ENCODE measurements at places on chromosomes 5 and 9.

DNA sequence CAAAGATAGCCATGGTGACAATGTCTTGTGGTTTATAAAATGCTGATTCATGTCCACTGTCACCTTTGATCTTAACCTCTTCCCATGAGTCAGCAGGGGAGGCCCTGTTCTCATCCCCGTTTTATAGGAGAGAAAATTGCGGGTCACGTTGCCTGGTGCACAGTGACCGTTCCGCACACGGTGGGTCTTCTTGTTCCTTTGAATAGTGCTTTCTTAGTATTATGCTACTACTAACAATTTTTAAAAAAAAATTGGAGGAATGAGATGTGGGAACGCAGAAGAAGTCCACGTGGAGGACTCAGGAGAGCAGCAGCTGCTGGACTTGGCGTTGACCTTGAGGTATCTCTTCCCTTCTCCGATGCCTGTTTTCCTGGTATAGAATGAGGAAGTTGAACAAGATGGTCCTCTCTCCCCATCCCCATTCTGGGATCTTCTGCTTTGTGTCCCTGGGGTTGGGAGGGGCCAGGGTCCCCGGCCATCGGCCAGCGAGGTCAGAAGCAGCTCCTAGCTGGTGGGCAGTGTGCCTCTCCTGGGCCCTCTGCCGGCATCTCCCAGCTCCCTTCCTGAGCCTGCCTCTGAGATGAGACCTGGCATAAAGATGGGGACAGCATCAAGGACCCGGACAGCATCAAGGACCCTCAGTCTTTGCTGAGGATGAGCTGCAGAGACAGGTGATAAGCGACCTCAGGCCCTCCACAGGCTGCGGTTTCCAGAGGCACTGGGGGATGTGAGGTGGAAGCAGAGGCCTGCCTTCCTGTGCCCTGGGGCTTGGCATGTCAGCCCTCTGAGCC lies 143.9 kb downstream of the C9orf50 start:
- no peak for DNase-seq

GRCh38 chr5:57405984-57406383 lies 76.6 kb downstream of the ACTBL2 start:
- DNase-seq, result no peak

- no peak for DNase-seq
Measured at GRCh38 chr9:80994892-80995291, 694.5 kb downstream of the TLE1 start.

DNA sequence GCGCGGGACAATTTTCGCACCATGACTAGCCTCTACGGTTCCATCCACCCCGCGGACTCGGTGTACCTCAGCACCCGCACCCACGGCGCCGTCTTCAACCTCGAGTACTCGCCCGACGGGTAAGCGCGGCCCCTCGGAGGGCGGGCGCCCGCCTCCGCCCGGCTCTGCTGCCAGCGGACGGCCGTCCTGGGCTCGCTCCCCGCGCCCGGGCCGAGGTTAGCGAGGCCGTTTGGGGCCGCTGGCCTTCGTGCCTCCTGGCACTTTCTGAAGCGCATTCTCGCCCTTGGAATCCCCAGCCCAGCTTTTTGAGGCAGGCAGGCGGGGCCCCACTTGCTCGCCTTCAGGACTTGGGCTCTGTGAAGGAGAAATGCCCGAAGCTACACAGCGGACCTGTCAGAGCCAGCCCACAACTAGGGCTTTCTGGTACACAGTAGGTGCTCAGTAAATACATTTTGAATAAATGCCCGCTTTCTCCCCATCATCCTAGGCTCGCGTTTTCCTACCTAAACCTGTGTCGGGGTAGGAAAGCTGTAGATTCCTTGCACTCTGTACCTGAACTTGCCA lies 772 bp downstream of the DCAF10 start:
- DNase-seq, result no peak

GRCh38 chr9:14344941-14345353 lies 31.0 kb upstream of the NFIB start:
- DNase-seq, result no peak

GRCh38 chr9:121359351-121360294 lies 10.4 kb downstream of the STOM start:
- DNase-seq, result no peak

DNA sequence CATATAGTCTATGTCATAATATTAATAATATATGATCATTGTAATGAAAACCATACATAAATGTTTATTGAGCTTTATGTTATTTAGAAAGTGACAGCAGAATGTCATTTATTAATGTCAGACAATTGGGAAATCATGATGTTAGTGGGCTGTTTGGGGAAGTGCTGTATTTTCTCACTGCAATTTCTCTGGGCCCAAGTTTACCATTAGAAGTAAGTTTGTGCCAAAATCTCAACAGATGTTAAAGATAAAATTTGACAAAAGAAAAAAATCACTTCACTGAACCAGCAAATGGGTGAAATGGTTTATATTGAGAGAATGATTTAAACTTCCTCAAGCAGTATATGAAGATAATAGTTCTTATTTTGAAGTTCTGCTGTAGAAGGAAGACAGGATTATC lies 433.2 kb upstream of the SMARCA2 start:
- no peak for DNase-seq

DNA sequence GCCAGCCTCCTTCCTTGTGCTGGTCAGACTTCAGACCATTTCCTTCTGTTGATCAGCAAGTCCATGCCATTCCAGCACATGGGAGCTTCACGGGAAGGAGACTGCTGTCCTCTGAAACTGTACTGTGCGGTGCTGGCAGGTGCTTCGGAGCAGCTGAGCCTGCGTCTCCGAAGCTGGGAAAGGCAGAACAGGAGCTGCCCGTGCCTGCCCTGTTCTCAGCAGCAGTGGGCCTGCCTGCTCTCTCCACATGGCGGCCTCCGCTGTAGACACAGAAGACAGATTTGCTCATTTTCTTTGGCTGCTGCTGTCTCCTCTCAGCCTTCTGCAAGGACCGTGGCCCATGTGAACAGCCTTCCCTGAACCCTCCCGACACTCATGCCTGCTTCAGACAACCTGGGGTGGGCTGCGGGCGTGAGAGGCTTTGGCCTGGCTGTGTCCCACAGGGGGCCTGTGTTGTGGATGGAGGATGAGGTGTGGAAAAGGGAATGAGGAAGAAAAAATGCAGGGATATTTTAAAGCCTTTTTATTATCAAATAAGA lies 43.1 kb downstream of the HABP4 start:
- no peak for DNase-seq

GRCh38 chr5:127447827-127448226 lies 69.6 kb upstream of the PRRC1 start:
- DNase-seq, result no peak
